ENCODE measurements at places on chromosomes 1 and 21.

DNA sequence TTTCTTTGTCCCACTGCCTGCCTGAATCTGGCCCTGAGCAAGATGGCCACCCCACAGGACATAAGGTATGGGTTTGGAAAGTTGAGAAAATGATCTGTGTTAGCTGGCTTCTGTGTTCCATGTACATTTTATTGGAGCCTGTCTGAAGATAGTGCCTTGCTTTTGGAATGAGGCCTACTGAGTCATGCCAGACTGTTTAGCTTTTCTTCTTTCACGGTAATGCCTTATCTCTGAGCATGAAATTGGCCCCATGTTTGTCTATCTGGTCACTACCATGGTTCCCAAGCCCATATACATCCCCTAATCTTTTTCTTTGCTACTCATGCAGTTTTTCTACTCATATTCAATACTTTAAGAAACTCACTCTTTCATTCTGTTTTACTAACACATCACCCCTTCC lies 85.1 kb upstream of the LMO4 start:
- DNase-seq: no peak

DNA sequence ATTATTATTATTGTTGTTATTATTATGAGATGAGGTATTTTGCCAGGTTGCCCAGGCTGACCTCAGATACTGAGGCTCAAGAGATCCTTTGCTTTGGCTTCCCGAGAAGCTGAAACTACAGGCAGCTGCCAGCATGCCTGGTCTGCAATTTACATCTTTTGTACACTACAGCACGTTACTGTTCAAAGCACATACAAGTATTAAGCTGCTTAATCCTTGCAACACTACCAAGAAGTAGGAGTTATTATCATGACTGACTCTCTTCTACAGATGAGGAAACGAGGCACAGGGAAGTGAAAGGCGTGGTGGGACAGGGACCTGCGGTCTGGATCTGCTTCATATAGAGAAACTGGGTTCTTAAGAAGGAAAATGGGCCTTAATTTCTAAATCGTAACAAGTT lies 11.6 kb downstream of the ERG start:
- no peak for DNase-seq

GRCh38 chr1:176858433-176858916 lies 306.0 kb downstream of the ASTN1 start:
- DNase-seq: no peak

DNA sequence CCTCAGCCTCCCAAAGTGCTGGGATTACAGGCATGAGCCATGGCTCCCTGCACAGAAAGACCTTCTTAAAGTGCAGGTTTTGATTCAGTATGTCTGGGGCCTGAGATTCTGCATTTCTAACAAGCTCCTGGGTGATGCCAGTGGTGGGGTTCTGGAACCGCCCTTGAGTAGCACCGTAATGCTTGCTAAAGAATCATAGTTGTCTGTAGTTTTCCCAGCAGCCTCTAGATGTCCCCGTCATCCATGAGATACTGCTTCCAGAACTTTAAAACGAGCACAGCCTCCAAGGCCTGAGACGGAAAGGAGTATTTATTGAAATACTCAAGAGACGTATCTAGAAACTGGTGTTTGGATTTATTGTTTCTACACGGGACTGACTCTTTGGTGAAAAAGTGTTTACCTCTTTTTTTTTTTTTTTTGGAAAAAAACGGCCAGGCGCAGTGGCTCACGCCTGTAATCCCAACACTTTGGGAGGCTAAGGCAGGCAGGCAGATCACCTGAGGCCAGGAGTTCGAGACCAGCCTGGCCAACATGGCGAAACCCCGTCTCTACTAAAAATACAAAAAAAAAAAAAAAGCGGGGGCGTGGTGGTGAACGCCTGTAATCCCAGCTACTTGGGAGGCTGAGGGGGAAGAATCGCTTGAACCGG lies 2.6 kb upstream of the TOR3A start:
- DNase-seq: peak; percentile 79
